CMK (cell line): ENCODE measurements at places on chromosomes 4 and X.

DNA sequence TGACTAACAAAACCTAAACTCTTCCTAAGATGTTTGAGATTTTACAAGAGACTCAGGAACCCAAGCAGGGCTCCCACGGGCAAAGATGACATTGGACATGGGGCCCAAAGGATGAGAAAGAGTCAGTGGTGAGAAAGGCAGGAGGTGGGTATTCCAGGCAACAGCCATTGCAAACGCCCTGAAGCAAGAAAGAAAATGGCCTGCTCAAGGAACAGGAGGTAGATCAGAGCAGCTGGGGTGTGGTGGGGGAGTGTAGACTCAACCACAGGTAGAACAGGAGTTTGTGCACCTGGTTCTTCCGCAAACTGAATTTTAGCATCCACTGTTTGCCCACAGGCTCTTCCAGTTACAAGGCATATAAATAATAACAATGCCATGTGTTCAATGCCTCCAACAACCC is 3.3 kb downstream of the PPP2R2C start:
- DNase-seq = no peak

- DNase-seq = no peak
Observed at GRCh38 chr4:10611673-10612072, 72.9 kb downstream of the CLNK start.

DNA sequence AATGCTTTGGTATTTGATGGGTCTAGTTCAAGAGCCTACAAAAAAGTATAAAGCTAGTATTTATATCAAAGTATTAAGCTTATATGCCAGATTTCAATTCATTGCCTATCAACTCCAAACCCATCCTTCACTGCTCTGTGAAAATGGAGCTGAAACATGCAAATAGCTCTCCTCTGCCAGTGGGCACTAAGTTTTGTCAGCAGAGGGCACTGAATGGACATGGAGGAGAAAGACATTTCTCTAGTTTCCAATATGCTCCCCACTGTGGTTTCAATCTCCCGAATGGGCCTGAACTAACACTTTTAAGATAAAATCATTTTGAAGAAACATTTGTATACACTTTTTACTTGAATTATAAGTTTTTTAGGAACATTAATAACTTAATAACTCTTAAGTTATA is 12.4 kb downstream of the PPID start:
- no peak for DNase-seq

GRCh38 chrX:69216446-69216845 is 51.2 kb upstream of the PJA1 start:
- no peak for DNase-seq

GRCh38 chrX:126394681-126395080 is 157.9 kb downstream of the DCAF12L1 start:
- no peak for DNase-seq

- no peak for DNase-seq
Observed at GRCh38 chr4:169952236-169953002, 73.8 kb downstream of the MFAP3L start.

GRCh38 chr4:112361181-112361791 is 64.1 kb downstream of the ALPK1 start:
- no peak for DNase-seq

DNA sequence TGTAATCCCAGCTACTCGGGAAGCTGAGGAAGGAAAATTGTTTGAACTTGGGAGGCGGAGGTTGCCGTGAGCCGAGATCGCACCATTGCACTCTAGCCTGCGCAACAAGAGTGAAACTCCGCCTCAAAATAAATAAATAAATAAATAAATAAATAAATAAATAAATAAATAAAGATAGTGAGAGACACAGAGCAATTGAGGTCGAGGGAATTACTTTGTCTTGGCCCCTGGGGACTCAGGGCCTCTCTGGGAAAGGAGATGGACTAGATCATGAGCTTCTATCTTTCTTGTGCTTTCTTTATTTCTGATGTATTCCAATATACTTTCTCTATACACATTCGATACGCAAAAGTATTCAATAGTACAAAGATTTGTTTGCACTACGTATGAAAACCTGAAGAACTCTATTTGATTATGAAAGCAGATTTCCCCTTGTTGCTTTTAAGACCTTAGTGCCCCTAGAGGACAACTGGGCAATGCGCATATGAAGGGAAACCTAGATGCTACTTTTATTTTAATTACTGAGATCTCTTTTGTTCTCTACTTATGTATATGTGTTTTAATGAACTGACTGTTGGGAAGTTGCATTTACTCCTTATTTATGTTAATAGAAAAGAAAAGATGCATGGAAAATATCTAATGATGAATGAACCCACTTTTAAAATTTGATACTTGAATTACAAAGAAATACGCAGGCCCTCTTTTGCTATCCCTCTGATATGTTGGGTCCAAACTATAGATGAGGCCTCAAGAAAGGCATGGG is 12.8 kb upstream of the ELOVL6 start:
- no peak for DNase-seq

- no peak for DNase-seq
Observed at GRCh38 chrX:15143050-15143824, 126.6 kb downstream of the ASB9 start.

DNA sequence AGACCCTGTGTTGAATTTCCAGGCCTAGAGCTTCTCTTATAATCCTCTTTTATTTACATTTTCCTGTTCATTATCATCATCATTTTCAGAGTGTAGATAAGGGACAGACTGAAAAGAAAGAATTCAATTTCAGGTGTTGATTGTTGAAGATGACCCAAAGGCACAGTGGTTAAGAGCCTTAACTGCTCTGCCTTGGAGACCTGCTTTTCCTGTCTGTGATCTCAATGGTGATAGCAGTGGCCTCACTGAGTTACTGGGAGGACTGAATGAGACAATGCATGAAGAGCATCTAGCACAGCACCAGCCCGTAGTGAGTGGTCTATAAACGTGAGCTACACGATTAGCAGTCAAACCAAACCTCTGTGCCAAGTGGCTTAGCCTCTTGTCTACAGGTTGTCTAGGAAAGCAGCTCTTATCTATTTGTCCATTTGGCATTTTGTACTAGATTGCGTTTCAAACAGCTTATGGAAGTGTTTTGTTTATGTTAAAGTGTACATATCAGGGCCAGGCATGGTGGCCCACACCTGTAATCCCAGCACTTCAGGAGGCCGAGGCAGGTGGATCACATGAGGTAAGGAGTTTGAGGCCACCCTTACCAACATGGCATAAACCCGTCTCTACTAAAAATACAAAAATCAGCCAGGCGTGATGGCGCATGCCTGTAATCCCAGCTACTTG is 41.5 kb downstream of the SETD7 start:
- DNase-seq = no peak

DNA sequence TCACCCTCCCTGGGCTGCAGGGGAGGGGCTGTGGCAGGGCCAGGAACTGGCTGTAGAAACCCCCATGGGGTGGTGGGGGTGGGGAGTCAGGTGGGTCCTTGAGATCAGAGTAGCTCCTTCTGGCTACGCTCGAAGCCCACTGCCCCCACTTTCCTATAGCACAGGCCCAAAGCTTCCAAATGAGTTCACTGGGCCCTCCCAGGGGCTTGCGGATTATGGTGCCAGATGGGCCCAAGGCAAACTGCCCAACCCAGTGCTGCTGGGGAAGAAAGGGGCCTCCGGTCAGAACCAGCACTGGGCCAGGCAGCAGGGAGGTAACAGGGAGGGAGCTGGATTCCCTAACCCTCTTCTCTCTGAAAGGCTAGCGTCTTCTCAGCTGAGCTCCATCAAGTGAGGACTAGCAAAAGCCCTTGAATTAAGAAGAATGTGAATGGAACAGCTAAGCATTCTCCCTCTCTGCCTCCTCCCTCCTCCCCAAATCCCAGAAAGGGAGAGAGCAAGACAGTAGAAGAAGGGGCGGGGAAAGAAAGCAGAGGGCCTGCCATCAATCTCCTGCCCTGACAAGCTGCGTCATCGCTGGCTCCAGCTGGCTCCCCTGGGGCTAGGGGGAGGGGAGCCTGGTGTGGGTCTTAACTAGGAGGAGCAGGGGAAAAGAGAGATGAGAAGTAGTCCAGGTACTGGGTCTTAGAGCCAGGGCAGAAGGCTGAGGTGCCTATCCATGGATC is 34.7 kb downstream of the FRMPD3 start:
- DNase-seq = no peak

DNA sequence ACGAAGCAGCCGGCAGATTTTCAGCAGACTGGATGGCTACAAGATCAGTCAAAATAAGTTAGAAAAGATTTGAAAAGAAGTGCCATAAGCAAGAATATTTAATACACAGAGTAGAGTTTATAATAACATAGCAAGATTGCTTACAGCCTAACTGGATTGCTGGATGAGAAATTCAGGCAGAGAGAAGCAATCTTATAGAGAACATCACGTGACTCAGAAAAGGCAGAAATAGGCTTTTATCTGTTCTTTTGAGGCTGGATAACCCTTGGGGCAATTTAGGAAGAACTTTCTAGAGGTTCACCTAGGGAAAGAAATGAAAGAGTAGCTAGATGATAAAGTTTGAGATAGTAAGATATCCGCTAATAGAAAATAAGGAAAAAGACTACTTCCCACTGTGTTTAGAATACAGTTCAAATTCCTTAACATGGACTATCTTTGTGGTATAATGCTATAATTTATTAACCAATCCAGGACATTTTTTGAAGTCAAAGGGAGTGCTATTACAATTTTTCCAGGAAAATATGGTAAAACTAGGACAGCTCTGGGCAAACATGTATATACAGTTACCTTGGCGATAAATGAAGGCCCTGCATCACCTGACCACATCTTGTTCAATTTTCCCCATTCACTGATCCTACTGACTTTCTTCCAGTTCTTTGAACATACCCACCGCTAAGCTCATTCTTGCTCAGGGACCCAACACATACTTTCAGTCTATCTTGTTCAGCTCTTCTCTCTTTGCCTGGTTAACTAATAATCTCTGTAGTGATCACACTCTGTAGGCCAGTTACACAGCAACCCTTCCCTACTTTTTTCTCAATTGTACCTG is 12.7 kb upstream of the SPCS3 start:
- no peak for DNase-seq

- no peak for DNase-seq
Observed at GRCh38 chrX:142312591-142312990, 107.5 kb upstream of the MAGEC2 start.

- DNase-seq = no peak
Observed at GRCh38 chr4:145001635-145002034, 96.4 kb downstream of the ANAPC10 start.
